ENCODE measurements at places on chromosomes 5 and 9.

- no peak for DNase-seq
These were observed 51.5 kb upstream of the NR3C1 start for GRCh38 chr5:143454936-143455516.

DNA sequence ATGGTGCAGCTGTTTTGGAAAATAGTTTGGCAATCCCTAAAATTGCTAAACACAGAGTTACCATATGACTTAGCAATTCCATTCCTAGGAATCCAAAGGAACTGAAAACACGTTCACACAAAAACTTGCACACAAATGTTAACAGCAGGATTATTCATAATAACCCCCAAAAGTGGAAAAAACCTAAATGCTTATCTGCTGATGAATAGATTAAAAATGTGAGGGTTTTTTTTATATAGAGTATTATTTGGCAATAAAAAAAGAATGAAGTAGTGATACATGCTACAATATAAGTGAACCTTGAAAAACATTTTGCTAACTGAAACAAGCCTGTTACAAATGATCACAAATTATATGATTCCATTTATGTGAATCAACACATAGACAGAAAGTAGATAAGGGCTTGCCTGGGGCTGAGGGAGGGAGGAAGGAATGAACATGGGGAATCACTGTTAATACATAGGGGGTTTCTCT is 45.1 kb upstream of the TRIO start:
- no peak for DNase-seq

GRCh38 chr5:100691548-100691947 is 156.4 kb downstream of the FAM174A start:
- no peak for DNase-seq

GRCh38 chr9:95373782-95374487 is 56.4 kb upstream of the FANCC start:
- no peak for DNase-seq

DNA sequence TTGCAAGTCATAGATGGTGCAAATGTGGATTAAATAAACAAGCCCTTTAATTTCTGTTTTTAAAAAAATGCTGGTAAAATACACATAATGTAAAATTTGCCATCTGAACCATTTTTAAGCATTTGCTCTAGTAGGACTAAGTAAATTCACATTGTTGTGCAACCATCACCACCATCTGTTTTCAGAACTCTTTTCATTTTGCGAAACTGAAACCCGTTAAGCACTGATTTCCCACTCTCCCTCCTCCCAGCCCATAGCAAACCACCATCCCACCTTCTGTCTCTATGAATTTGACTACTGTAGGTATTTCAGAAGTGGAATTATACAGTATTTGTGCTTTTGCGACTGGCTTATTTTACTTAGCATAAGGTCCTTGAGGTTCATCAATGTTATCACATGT is 103.3 kb upstream of the CNTLN start:
- no peak for DNase-seq

DNA sequence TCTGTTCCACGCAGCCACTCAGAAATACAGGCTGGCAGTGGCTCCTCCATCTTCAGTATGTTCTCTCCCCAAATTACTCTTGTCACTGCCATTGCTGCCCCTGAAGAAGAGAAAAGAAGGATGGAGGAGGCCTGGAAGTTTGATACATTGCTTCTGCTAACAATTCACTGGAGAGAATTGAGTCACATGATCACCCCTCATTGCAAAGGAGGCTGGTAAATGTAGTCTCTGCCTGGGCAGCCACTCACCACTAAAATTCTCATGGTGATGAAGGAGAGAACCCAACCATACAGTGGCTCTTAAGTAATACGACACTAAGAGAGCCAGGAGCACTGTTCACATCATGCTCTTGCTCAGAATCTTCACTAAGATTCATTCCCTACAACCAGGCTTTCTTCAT is 112.0 kb downstream of the DOCK8 start:
- no peak for DNase-seq

DNA sequence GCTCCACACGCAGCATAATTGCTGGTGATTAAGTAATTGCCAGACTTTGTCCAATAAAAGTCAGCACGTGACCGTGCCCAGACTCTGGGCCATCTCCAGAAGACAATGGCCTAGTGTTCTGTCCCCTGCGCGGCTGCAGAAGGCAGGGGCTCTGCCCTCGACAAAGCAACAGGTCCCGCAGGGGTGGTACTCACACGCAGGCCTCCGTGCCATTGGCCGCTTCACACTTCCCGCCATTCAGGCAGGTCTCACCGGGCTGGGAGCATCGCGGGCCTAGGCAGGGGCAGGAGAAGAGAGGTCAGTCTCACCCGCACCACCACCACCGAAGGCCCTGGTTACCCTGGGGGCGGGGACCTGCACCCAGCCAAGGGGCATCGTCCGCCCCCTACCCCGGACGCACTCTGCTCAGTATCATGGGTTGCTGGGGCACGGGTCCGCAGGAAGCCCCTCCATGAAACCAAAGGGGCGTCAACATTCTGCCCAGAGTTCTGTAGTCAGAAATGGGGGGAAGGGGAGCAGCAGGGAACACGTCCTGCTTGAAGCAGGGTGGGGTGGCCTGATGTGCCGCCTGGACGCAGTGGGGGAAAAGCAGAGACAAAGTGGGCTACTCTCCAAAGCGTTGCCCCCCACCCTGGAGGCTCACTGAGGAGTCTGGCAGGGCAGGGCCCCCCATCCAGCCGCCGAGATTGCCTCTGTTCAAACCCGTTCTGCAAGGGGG is 1.9 kb downstream of the NOTCH1 start:
- DNase-seq, result peak; percentile 67

- DNase-seq, result no peak
These were observed 86.1 kb downstream of the ADAMTS2 start for GRCh38 chr5:179258922-179259730.

- peak; percentile 68 for DNase-seq
These were observed 165.2 kb downstream of the RMI1 start for GRCh38 chr9:84145780-84146179.
